ENCODE measurements at places on chromosomes 5 and 9.
A peak's percentile ranks its signal among the peaks of the same experiment; 100 is the strongest.

DNA sequence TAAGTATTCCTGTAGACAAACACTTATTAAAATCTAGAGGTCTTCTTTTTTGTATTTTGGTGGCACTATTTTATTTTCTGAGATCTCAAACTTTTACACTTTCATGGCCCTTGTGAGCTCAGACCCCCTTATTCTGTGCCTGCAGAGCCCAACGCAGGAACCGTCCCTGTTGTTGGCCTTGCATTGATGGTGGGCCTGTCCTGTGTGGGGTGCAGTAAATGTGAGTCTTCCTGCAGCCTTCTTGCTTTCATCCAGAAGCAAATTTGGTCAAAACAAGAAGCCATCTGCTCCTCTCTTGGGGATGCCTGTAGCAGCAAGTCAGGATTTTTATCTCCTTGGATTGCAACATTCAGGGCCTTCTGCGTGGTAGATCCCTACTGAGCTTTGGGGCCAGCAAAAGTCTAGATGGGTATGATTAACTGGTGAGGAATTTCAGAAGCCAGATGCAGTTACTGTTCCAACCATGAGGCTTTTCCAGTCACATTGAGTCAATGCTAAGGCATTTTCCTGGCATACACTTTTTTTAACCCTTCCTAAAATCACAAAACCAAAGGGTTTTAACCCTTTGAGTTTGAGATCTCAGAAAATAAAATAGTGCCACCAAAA is 31.7 kb downstream of the BASP1 start:
- DNase-seq, result peak; percentile 36

DNA sequence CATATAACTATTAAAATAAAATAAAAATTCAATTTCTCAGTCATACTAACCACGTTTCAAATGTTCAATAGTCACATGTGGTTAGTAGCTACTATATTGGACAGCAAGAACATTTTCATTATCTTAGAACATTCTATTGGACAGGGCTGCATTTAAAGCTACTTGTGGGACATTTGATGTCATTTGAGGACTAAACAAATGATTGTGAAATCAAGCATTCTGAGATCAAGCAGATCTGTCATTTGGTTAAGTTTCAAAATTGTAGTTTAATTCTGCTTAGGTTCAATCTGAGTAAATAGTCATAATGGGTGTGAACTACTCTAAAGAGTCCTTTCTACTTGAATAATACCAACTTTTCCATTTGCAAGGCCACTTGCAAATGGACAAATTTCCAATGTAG is 226.9 kb upstream of the C9orf72 start:
- no peak for DNase-seq

DNA sequence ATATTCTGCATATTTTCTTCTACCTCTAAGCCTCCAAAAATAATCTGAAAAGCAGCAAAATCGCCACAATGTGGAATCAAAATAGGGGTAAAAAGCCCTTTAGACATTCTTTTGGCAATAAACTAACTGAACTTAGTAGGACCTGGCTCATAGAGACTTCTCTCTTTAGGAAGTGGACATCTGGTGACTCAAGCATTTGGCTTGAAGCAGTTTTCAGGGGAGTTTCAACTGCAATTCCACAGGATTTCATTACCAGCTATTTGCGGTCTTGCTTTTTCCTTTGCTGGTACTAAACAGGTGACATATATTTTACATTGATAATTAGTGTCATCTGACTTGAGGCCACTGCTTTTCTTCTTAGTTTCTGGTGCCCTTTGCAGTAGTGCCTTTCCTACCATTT is 173.2 kb upstream of the FBN2 start:
- no peak for DNase-seq

DNA sequence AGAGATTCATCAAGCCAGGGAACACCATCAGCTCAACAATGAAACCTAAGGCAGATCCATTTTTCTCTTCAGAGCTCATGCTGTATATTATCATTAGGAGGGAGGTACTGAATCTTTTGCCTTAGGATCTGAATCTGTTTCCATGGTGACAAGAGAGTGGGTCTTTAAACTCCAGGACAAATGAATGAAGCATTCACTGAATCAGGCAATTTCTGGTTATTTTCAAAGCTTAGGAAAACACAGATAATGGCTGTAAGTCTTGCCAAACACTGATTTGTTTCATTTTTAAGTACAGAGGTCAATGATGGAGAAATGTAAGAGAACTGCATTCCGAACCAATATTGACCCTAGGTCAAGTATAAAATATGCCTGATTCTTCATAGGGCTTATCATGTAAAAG is 84.9 kb downstream of the GNA14 start:
- DNase-seq, result no peak

DNA sequence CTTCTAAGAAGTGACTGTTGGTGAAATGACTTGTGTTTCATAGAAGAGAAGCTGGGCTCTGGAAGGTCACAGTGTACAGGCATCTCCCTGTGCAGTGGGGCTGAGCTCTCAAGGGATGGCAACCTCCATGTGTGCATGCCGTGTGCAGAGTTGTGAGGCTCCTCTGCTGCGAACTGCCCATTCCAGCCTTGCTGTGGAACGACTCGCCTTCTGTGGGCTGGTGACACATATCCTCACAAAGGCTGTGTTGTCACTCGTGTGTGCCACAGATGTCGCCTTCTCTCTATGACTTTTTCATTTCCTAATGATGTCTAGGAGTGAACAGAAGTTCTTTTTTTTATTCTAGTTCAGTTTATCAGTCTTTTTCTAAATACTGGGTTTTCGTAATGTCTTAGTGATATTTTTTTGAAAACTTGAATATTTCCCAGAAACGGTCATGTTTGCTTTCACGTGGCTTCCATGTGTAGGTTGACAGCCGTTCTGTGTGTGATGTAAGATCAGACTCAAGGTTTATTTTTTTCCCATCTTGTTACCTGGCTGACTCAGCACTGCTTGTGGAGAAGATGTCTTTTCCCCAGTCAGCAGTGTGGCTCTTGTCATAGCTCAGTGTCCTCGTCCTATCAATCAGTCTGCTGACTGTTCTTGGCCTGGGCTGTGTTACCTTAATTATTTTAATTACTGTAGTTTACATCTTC is 57.3 kb upstream of the CACNA1B start:
- no peak for DNase-seq

DNA sequence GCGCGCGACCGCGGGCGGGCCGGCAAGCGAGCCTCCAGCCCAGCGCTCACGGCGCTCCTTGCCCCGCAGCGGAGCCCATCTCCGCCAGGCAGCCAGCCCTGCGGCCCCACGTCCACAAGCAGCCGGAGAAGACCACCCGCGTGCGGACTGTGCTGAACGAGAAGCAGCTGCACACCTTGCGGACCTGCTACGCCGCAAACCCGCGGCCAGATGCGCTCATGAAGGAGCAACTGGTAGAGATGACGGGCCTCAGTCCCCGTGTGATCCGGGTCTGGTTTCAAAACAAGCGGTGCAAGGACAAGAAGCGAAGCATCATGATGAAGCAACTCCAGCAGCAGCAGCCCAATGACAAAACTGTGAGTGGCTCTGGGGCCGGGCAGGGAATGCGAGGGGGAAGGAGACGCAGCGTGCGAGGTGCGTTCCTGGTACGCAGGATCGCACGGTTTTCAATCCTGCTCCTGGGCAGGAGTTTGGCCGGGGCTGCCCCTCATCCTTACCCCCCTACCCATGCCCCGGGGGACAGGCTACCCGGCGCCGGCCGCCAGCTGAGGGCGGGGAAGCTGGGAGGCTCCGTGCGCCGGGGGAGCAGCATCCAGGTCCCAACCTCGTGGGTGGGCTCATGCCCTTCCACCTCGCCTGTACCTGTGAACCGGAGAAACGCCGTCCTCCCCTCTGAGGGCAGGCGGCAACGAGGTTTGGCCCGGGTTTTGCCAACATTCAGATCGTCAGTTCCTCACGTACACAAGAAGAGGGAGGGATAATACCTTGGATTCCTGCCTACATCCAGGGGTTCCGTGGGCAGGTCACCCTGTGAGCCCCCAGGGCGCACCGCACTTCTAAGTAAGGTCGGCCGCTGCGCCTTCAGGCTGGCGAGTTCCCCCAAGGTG is 6.6 kb downstream of the ISL1 start:
- DNase-seq, result no peak

DNA sequence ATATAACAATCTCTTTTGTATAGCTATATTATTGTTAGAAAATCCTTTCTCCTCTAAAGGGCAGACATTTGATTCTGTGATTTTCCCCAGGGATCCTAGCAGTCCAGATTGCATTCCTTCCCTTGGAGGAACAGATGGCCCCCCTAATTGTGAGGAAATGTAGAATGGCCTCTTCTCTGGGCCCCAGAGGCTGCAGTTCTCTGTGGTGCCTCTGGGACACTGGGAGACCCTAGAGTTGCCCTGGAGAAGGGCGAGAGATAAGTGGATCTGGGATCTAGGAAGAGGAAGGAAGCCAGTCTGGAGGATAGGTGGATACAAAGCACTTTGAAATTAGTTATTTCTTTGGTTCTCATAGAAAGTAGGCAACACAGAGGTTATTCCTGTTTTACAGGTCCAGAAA is 1.9 kb upstream of the HINT2 start:
- no peak for DNase-seq

DNA sequence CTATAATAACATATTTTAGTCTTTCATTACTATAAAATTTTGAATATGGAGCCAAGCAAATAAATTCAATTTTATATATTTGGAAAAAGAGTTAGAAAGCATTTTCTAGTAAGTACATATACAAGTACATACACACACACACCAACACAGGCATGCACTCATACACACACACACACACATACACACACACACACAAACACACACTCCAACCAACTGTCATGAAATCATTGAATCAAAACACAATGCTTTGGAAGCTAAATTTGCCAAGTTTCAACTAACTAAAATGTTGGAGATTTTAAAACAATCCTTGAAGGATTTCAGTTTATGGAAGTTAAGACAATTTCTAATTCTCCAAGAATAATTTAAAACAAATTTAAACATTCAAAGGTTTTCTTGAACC is 283.2 kb downstream of the TAF11L14 start:
- DNase-seq, result no peak

- DNase-seq, result no peak
Measured at GRCh38 chr9:105485131-105485530, 37.3 kb downstream of the FSD1L start.

DNA sequence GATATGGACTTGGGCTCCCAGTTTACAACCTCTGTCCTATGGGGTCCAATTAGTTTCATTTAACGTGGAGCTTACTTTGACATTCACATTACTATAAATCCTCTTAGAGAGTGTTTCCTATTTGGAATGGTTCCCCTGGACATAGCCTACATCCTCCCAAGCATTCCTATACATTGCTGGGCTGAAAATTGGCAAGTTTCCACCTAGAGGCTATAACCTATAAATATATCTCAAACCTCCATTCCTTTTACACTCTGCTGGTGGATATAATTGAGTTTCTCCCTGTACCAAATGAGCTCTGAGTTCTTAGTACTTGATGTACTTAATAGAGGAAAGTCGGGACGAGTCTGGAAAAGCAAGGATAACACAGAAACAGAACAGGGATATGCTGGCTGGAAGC is 172.8 kb downstream of the ASTN2 start:
- DNase-seq, result no peak

GRCh38 chr9:109973336-109973735 is 193.3 kb downstream of the PALM2AKAP2 start:
- no peak for DNase-seq

GRCh38 chr5:147375151-147375550 is 134.7 kb downstream of the DPYSL3 start:
- DNase-seq, result no peak

- no peak for DNase-seq
Measured at GRCh38 chr9:125532812-125533594, 174.0 kb downstream of the MAPKAP1 start.

- DNase-seq, result no peak
Measured at GRCh38 chr9:135878528-135879236, 28.7 kb downstream of the CAMSAP1 start.

DNA sequence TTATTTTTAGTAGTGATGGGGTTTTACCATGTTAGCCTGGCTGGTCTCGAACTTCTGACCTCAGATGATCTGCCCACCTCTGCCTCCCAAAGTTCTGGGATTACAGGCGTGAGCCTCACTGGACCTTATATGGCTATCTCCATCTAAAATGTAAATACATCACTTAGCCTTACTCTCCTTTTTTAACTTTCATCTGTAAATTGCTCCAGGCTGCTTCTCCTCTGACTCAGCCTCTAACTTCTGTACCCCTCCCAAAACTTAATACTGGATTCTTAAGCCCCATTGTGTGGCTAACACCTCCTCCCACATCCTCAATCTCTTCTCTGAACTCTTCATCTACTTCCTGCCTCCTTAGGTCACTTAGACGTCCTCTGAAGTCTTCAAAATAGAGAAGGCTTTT is 4.0 kb downstream of the SNX30 start:
- DNase-seq, result no peak

DNA sequence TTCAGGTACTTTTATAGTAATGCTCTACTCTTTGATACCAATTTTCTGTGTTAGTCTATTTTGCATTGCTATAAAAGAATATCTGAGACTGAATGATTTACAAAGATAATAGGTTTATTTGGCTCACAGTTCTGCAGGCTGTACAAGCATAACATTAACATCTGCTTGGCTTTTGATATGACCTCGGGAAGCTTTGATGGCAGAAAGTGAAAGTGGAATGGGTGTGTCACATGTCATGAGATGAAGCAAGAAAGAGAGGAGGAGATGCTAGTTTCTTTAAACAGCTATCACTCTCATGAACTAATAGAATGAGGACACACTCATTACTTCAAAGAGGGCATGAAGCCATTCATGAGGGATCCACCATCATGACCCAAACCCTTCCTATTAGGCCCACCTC is 270.9 kb upstream of the IL12B start:
- DNase-seq, result no peak

DNA sequence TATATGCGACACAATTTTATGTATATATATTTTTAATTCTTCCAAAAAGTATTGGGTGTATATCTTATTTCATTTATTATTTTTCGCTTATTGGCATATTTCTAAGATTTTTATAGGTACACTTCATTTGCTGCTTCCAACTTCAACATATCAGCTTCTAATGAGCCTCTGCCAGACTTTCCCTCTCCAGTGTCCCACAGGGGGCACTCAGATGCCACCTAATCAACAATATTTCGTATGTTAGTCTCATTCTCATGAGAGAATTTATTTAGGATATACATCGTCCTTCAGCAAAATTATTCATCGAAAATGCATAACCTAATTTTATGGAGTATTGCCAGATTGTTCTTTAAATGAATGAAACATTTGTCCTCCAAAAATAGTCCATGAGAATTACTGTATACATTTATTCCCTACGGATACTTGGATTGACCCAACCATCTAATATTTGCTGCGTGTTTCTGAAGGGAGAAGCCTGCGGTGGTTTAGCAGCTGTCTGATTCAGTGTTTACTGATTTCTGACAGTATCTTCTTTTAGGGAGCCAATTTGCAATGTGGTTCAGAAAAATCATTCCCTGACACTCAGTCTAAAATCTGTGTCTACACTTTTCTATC is 100.6 kb upstream of the SELENOP start:
- DNase-seq, result peak; percentile 32

Measured in pulmonary artery endothelial cell (primary cell).